ENCODE measurements at places on chromosomes 2 and 18.

GRCh38 chr2:191869178-191869577 lies 22.3 kb upstream of the CAVIN2 start:
- DNase-seq: peak; percentile 41

- no peak for DNase-seq
These were observed 35.3 kb downstream of the PAIP2B start for GRCh38 chr2:71191570-71191943.

DNA sequence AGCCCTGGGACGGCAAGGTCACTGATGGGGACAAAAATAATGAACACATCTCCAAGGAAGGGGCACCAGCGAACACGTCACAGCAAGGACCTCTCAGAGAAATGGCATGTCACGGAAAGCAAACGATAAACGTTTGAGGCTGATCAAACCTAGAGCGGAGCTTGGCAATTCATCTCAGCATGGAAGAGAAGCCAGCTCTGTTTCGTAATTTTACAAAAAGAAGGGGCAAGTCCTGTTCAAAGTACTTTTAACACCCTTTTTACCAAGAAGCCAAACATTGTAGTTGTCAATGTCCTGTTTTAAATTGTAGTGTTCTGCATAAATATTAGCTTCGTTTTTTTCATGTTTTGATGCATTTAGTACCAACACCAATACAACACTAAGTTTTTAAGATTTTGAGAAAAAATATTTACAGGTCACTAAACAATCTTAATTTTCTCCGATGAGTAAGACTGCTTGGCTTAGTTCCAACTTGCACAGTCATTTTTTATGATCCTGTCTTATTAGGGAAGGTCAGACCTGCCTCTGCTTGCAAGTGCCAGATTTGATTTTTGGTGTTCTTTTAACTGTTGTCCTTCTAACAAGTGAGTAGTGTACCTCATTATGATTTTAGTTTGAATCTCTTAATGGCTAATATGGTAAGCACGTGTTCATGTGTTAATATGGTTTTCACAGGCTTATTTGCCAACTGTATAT lies 818.5 kb upstream of the SALL3 start:
- DNase-seq: no peak

DNA sequence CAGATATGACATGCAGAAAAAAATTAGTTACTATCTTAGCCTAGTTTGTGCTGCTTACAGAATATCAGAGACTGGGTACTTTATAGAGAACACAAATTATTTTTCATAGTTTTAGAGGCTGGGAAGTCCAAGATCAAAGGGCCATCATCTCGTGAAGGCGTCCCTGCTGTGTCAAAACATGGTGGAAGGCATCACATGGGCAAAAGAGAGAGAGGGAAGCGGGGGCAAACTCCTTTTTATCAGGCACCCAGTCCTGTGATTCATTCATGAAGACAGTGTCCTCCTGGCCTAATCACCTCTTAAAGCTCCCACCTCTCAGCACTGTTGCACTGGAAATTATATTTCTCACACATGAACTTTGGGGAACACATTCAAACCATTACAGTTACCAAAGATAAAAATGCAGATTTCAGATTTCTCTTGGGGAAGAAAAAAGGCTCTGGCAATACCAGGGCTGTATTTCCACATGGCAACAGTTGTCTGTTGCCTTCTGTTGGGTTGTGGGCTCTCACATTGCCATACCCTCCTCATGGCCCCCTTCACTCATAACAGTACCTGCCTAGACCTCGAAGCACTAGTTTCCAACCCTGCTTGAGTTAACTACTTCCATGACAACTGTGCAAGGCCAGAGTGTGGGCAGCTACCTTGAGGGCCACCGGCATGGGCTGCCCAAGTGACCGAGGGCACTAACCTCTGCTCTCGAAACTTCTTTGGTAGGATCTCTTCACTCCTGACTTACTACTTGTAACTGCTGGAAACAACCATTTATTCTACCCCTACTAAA lies 2.7 kb upstream of the ACTR3 start:
- DNase-seq: no peak

GRCh38 chr2:23386339-23387220 lies 1.6 kb downstream of the KLHL29 start:
- DNase-seq: peak; percentile 35

GRCh38 chr2:240208631-240209211 lies 68.3 kb upstream of the OTOS start:
- no peak for DNase-seq

- no peak for DNase-seq
These were observed 894 bp upstream of the FARSB start for GRCh38 chr2:222656526-222657446.

DNA sequence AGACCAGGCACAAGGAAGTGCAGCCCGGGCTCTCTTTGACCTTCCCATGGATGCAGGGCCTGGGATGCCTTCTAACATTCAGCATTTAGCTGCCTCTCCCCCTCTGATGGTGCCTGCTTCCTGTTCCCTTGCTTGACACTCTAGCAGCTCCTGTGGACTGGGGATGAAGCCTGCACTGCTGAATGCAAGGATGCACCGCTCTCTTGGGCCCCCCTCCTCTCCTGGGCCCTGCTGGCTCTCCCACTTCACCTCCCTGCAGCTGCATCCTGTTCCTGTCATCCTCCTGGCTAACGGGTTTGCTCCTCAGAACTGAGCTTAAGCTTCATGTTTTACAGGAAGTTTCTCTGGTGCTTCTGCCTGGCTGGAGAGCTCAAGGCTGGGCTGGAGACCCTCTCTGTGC lies 254.1 kb downstream of the TSN start:
- no peak for DNase-seq

GRCh38 chr2:85642725-85643124 lies 25.3 kb downstream of the SFTPB start:
- DNase-seq: no peak

DNA sequence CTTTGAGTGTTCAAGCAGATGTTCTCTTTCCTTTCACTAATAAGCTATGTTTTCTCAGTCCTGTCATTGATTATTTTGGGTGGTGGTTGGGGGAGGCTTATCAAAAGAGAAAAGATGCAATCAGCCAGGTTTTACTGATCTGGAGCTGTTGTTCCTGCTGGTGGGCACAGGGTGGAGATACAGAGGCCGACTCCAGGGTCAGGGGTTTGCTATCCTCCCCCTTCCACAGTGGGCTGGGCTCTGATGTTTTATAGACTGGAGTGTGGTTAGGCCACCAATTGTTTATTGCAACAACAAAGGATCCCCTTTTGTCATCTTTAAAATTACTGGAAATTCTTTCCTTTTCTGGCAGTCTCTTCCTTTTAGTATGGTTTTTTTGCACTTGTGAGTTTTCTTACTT lies 120.5 kb downstream of the TANC1 start:
- DNase-seq: no peak

GRCh38 chr2:20448246-20448976 lies 1.5 kb downstream of the RHOB start:
- no peak for DNase-seq

- DNase-seq: no peak
These were observed 294.5 kb downstream of the PLCL1 start for GRCh38 chr2:198098918-198099317.

DNA sequence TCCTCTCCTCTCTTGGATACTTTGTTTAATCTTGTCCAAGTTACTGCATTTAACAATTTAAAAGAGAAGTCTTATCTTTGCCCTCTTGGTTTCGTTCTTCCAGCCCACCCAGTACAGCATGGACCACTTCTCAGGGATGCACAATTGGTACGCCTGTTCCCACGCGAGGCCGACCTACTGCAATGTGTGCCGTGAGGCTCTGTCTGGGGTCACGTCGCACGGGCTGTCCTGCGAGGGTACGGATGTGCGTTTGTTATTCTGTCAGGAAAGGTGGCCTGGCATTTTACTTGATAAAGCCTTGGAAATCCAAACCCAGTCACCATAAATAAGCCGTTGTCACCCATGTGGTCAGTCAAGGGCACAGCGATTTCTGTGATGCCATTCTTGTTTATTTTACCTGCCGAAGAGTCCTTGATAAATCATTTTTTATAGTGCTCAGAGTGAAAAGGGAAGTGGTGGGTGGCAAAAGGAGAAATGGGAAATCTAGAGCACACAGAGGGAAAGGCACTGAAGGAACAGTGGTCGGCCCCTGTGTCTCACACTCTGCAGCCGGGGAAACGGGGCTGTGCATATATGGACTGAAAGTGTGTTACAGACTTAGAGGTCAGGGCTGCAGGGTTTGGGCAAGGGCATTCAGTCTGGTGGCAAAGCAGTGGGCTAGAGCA lies 80.5 kb downstream of the DGKD start:
- no peak for DNase-seq

Data from transverse colon (tissue), 4 donors.